NCI-H146 (cell line): ENCODE measurements at places on chromosomes 5 and 9.

DNA sequence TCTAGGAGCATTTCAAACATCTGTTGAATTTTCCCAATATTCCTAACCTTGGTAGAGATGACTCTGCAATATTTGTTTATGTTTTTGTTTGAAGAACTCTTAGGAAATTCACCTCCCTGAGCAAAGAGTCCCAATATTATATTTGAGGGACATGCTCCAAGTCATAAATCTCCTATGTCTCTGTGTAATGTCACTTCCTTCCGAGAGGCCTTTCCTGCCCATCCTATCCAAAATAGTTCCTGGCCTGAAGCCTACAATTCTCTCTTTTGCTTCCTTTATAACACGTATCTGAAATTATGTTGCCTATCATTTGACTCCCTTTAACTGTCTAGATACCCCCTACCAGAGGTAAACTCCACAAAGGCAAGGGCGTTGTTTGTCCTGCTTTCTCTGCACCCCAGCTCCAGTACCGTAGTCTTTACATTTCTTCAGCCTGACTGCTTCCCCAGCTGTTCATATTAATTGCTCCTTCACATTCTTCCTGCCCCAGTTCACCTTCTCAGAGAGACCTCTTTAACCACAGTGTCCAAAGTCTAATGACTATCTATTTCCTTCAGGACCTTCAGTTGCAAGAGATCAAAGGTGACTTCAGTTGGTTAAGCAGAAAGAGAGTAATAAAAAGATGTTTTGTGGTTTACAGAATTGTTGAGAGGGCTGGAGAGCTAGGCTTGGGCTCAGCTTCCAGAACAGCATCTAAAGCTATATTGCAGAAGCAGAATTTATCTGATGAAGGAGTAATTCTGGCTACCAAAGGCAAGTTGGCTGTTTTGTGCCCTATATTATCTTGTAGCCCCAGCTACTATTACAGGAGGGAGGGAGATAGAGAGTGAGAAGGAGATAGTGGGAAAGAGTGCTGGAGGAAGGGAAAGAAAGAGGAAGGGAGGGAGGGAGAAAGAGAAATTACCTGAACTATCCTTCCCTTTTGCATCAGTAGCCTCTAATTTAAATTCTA, 109.3 kb upstream of the TMEM161B start:
- no peak for DNase-seq

DNA sequence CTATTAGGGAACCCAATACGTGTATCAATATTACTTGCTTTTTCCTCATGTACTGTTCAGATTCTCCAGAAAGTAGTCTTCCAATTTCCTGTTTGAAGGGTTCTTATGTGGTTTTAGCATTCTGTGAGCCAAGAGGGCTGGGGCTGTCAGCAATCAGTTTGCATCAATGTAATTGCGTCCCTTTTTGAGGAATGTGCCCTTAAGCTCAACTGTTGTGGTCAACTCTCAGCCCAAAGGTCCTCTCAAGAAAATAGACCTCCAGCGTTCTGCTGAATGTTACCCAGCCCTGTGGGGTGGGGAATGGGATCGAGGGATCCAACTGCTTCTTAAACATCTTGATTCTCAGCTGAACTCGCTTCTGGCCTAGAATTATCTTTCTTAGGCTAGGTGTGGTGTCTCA, 43.8 kb upstream of the CDK20 start:
- DNase-seq, result no peak

DNA sequence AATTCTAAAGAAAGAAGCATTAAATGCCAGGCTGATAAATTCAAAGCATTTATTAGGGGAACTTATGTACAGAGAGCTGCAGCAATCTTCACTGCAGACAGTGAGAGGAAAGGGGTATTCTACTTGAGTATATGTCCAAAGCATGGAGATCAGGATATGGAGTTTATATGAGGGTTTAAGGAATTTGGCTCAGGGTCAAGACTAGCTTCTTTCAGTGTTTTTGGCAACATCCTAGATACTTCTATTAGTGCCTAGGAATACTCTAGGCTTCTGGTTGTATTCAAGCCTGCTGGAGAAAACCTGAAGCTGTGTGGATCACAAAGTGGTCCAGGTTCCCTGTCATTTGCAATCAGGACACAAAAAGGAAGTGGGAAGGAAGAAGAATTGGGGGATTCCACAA, 194.6 kb downstream of the CETN3 start:
- no peak for DNase-seq

DNA sequence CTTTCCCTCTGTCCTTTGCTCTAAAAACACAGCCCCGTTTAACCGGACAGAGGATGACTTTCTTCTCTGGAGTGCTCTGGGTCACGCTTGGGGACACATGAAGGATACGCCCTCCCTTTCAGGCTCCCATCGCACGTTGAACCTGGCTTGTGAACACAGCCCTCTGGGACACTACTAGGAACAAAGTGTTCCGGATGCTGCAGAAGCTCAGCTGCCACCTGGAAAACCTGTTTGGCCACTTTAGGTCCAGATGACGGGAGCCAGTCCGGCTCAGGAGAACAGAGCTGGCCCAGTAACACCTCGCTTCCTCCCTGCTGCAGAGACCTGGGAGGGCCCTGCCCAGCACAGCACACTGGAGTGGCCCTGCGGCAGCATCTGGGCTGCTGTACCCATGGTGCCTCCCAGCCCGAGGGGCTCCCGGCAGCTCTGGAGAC, 60.1 kb downstream of the GADD45G start:
- peak; percentile 36 for DNase-seq

DNA sequence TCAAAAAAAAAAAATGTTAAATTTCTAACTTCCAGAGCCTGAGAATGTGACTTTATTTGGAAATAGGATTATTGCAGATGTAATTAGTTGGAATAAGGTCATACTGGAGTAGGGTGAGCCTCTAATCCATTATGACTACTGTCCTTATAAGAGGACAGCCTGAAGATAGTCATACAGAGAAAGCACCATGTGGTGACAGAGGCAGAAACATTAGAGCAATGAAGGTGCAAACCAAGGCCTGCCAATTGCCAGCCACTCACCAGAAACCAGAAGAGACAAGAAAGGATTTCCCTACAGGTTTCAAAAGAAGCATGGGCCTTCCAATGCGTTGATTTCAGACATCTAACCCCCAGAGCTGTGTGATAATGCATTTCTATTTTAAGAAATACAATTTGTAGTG, 659.2 kb upstream of the CHD1 start:
- no peak for DNase-seq

DNA sequence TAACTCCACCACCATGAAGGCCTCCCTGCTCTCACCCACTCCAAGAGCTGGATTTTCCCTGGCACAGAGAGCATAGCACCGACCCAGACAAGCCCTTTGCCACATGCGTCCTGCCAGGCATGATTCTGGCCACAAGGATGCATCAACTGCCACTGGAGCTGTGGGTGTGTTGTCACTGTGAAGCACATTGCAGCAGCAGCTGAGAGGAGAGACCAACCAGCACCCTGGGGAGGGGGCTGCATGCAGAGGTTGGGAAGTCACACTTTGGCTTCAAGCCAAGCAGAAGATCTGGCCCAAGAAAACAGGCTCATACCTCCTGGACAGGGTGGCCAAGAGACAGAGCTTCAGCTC, 22.6 kb upstream of the PTGES start:
- no peak for DNase-seq

DNA sequence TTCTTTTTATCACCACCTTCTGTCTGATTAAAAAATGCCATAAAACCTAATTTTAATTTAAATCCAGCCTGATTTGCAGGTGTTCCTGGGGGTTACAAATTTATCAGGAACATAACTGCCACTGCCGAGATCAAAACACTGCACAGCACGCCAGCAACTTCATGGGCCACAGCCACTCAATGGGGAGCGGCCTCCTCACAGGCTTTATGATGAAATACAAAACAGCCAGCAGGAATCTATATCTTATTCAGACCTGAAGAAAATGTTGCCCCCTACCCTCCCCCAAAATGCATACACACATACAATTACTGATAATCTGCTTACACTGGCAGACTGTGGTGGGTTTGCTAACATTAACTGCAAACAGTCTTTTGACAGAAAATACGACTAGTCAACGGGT, 151.7 kb upstream of the POU5F2 start:
- peak; percentile 98 for DNase-seq

DNA sequence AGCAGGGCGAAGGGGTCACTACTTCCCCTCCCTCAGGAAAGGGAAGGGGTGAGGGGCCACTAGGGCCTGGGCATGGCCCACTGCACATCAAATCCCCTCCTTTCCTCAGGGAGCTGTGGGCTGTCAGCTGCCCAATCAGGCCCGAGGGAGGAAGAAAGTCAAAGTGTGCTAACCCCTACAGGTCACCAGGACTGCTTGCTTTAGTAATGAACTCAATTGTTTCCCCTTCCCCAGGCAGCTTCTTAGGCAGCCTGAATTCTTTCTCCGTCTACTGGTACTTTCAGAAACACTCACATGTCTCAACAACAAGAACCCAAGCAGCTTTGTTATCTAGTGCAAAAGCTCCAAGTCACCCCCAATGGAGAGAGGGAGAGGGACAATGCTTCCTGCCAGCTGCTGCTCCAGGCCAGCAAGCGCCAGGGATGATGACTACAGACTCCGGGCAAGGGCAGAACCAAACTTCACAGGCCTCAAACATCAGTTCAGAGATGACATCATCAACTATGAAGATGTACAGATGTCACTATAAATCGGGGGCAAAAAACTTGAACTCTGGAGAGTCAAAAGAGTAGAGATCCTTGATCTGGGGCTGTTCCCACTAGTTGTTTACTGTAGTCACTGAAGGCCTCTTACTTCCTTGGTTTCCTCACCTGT, 100.7 kb downstream of the SLIT3 start:
- no peak for DNase-seq

DNA sequence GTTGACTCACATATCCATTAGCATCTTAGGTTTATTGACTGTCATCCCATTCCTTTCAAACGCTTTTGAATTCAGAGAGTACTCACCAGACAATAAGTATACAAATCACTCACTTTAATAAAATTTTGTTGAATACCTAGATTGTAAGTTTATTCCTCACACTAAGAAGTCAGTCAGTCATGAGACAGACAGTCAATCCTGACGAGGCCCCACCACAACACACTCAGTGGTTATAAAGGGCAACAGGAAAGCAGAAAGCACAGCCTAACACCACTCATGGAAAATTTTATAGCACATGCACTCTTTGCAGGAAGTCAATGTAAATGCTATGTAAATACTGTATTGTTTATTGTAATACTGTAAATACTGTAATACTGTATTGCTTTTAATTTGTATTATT, 176.3 kb upstream of the PTGER4 start:
- DNase-seq, result no peak

DNA sequence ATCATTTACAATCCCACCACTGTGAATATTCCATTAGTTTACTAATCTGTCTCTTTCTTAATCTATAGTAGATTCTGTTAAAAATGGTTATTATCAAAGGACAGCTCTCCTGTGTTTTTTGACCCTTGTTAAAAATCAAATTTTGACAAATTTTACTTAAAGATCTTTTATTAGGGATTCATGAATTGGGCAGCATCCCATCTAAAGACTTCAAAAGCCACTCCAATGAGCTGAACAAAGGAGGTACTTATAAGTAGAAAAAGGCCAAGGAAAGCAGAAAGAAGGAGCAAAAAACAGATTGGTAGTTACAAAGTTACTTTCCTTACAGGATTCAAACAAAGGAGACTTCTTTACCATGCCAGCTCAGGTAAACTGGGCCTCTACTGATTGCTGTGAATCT, 44.5 kb upstream of the PTPDC1 start:
- no peak for DNase-seq

DNA sequence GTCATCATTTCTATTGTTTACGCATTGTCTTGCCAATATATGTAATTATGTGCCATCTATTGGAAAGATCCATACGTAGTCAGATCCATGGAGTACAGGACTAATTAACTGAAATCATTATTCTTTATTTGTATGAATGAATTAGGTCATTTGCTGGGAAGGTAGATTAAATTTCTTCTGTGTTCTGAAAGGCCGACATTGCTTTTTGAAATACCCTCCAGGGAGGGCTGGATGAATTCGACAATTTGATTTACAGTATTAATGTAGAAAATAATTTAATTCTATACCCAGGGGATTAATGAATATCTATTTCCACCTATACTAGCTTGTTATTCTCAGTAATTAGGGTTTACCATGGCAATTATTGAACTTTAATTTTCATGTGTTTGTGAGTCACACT, 117.6 kb downstream of the CHSY3 start:
- no peak for DNase-seq

DNA sequence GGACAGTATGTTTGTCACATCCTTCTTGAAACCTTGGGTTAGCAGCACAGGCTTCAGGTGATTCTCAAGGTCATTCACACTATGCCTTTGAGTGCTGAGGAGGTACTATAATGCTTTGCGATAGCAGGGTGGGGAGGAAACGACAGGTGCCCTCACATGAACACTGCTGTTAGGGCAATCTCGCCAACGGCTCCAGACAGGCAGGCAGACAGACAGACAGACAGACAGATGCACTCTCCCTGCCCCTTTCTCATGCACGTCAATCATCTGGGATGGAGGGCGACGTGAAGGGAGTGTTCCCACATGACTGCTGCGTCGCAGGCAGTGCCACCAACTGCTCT, 82.9 kb downstream of the RAPGEF1 start:
- DNase-seq, result no peak

DNA sequence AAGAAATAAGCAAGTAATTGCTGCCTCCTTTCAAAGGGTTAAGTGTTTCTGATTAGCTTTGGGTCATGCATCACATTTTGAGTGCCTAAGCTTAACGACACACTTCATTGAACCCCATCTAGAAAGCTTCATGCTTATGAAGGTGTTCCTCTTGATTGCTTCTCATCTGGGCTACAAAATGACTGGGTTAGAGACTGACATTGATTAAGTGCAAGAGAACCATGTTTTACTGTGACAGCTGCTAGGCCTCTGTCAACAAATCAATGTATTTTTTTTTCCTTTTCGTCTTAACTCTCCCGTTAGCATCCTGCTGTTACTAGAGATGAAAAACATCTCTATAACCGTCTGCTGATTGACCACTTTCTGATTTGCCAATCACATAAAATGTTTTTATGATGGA, 725.0 kb downstream of the TLE1 start:
- no peak for DNase-seq

GRCh38 chr5:68456756-68457217, 241.2 kb downstream of the PIK3R1 start:
- DNase-seq, result no peak
